ENCODE measurements at places on chromosomes 11 and 22.

DNA sequence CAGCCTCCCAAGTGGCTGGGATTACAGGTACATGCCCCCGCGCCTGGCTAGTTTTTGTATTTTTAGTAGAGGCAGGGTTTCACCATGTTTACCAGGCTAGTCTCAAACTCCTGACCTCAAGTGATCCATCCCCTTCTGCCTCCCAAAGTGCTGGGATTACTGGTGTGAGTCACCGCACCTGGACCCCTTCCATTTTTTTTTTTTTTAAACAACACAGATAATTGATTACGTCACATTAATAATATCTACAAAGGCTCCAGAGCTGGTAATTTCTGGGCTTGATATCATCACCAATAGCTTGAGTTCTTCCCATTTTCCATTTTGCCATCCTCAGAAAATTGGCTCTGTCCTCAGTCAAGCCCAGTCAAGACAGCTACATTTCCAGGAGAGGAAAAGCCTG is 7.2 kb downstream of the TTLL1 start:
- DNase-seq: no peak

- no peak for DNase-seq
Observed at GRCh38 chr11:36581536-36581935, 12.8 kb upstream of the IFTAP start.

DNA sequence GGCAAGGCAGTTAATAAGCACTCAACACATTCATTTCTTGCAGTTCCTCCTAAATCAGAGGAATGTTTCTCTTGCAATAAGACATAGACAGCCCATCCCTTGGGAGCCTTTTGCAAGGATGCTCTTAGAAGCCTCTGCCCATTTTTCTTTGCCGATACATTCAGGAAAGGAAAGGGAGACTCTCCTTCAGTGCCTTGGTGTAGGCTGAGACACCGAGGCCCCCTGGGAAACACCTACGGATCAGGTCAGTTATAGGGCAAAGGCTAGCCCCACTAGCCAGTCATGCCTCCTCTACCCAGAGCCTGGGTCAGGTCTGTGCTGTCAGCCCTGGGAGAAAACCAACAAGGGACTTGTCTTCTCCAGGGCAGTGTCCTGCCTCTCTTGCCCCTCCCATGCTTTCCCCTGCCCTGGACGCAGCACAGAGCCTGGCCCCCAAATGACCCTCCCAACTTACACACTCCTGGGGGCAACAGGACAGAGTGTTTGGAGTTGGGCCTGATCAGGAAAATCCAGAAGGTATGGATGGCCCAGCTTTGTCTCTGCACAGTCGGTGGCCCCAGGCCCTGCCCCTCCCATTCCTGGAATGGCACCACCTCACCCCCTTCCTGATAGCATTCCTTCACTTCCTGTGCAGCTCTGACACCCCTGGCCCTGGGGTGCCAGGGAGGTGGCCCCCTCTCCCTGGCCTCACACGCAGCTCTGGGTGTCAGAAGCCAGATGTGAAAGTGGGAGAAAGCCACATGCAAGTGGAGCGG is 18.3 kb downstream of the ANKK1 start:
- DNase-seq: no peak

DNA sequence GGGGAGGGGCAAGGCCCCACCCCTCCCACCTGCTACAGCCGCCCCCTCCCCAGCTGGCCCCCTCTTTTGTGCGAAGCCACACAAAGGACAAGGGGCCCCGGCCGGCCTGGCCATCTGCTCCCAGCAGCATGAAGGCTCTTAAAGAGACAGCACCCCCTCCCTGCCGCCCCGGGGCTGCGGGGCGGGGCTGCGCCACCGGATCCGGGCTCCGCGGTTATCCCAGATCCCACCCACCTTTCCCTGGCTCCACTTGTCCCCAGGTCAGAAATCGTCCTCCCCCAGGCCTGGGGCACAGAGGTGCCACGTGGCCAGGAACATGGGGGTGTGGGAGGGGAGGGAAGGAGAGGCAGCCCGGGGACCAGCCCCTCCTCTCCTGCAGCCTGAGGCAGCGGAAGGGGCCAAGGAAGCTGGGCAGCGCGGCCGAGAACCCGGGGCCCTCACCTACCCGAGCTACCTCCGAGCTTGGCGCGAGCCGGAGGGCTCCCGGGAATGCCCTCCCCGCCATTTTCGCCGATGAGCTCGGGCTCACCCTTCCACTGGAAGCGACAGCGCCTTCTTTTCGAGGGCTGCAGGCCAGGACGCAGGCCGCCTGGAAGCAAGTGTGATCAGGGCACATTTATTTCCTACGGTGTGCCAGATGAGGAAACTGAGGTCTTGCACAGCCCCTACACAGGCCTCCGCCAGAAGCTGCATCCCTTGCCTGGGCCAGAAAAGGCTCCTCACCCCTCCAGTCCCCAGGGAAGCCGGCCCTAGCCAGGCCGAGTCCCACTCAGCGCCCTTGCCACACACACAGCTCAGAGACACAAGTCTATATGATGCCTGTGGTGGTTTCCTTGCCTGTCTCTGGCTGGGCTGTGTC is 2.5 kb upstream of the RCOR2 start:
- peak; percentile 85 for DNase-seq

- DNase-seq: no peak
Observed at GRCh38 chr11:126700768-126701519, 299.6 kb downstream of the KIRREL3 start.

DNA sequence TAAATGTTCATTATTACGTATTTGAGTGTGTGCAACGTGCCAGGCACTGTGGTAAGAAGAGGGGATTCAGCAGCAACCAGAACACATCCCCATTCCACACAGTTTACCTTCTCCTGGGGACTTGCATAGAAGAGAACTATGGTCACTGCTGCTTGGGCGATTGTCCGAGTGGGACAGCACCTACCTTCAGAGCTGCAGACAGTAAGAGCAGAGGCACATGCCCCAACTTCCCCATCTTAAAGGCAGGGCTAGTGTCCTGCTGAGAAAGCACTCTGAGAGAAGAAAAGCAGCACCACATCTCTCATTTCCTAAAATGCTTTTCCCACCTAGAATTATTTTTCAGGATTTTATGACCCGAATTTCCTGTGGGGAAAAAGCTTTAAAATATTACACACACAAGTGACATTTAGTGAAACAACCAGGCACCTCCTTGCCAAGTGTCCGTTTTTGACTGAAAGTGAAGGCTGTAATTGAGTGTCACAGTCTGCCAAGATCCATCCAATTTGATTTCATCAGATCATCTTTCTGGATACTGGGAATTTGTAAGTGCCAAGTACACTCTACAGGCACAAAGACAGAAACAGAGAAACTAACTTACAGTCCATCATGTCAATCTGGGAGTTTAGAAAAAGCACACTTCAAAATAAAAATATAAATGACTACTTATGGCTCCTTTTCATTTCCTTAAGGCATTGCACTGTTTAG is 24.6 kb downstream of the TRAF6 start:
- DNase-seq: no peak

DNA sequence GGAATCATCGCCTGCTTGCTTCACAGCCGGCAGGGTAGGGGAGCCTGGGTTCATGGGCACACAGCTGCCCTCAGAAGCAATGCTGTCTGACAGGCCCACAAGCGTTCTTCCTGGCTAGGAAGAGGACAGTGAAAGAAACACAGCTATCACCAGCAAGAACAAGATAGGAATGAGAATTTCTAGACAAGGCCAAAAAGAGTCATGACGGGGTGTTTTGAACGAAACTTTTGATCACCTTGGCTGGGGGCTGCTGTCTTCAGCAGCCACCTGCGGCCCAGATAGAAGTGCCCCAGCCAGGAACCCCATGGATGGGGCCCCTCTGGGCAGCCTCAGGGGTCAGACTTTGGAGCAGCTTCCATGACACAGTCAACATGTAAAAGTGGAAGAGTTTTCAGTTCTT is 41.8 kb downstream of the GAB4 start:
- DNase-seq: no peak

GRCh38 chr11:14124886-14125285 is 162.4 kb downstream of the SPON1 start:
- no peak for DNase-seq

DNA sequence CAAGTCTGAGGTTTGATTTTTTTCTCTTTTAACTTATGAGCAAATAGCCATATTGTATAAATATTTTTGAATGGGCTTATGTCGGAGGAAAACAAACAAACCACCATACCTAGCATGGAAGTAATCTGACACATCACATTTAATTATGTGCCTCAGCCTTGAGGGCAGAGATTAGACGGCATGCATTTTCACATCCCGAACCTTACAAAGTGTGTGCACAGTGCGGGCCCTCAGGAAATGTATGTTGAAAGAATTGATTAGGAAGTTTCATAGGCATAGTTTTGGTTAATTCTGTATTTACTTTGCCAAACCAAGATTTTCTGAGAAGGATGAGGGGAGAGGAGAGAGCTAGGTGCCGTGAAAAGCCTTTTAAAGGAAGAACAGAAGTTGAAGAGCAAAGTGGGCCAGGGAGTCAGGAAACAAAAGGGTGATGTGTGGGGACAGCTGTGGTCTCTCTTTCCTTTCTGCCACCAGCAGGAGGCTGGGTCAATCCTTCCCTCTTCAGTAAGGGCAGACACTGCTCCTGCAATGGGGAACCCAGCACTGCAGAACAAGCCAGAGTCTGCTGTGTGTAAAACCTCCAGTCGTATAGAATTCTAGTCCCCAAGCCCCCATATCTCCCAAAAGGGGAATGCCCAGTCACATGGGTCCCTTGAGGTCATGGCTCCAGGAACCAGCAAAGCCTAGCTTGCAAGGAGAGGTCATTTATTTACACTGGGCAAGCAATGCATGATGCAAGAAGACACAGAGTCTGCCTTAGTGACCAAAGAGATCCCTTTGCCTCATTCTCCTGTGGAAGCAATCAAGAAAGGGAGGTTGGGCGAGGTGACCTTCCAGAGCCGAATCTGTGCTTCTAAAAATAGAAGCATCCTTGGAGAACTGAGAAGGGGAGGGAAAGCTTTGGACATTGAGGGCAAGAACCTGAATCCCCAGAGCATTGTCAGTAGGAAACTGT is 71.1 kb upstream of the OLFML1 start:
- DNase-seq: no peak

DNA sequence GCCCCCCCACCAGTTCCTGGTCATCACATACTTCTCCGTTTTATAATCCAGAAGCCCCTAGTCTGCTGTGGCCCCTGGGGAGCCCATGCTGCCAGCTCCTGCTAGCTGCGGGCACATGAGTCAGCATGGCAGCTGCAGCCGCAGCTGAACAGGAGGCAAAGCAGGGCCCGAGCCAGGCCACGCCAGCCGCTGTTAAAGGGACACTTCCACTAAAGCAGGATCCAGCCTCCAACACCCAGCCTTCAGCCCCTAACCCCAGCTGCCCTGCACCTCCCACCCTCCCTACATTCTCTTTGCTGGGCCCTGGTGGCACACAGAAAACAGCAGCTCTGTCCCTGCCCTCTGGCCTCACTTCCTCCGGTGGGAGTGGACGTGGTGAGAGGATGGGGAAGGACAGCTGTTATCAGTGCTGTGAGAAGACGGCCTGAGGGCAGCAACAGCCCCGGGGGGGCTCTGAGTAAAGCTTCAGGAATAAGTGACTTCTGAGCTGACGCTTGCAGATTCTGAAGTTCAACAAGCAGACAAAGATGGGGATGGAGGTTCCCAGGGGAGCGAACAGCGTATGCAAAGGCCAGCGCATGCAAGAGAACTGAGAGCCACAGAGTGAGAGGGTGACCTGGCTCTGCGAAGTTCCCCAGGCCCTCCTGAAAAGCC is 688 bp upstream of the LRRC74B start:
- DNase-seq: peak; percentile 44

GRCh38 chr11:66734215-66734614 is 5.2 kb upstream of the SPTBN2 start:
- DNase-seq: no peak

DNA sequence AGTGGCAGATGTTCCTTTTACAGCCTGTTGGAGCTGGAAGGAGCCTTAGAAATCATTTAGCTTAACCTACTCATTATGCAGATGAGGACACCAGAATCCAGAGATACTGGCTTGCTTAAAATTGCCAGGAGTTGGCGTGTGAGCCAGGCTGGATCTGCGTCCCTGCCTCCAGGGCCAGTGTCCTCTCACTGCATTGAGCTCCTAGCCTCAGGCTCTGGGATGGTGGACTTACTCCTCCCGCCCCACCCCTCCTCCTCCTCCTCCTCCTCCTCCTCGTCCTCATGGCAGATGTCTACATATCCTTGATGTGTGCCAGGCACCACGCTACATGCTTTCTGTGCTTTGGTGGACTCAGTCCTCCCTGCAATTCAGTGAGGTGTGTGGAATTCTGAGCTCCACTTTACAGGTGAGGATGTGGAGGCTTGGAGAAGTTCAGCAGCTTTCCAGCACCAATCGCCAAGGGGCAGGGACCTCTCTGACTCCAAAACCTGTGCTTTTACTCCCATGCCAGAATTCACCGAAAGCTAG is 24.1 kb downstream of the ADAMTS15 start:
- peak; percentile 7 for DNase-seq

DNA sequence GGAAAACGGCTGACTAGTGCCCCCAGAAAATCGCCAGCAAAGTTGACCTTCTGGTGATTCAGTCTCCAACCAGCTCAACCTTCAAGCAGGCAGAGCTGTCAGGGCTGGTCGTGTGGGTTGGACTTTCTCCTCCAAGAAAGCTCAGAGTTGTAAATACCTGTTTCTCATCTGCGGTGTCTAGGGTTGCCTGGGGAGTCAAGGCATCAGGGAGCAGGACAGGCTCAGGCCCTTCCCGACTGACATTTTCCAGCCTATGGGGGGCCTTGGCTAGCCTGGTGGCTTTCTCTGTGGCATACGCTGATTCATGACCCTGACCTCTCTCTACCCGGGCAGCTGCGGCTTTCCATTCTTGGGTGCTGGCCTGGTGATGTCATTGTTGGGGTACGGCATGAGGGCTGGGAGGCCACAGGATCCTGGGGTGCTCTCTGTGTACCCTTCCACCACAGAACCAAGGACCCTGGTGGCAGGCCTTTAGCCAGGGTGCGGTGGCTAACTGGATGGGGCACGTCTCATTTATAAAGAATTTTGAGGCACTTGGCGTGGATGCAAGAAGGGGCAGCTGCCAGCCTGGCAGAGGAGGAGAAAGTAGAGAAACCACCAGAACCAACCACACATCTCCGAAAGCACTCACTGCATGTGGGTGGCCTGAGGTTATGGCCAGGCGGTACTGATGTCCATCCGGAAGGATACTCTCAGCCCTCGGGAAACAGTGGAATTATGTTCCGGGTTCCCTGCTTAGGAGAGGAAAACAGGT is 64.9 kb downstream of the BCR start:
- DNase-seq: no peak

DNA sequence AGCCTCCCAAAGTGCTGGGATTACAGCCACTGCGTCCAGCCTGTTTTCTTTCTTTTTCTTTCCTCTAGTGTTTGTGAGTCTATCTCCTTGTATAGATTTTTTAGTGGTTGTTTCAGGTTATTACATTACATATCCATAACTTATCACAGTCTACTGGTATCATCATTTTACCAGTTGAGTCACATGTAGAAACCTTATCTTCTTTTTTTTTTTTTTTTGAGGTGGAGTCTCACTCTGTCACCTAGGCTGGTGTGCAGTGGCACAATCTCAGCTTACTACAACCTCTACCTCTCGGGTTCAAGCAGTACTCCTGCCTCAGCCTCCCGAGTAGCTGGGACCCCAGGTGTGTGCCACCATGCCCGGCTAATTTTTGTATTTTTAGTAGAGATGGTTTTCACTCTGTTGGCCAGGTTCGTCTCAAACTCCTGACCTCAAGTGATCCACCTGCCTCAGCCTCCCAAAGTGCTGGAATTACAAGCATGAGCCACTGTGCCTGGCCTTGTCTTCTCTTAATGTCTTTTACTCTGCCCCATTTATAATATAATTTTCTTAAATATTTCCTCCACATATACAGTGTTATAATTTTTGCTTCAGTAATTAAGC is 11.0 kb downstream of the CDC45 start:
- DNase-seq: no peak

All from D341Med (cell line).